ENCODE measurements at places on chromosomes 4 and X.
A peak's percentile ranks its signal among the peaks of the same experiment; 100 is the strongest.

GRCh38 chrX:72349190-72349589, 43.5 kb upstream of the CITED1 start:
- DNase-seq = peak; percentile 17

GRCh38 chr4:188414441-188414840, 275.2 kb downstream of the TRIML1 start:
- DNase-seq = no peak

DNA sequence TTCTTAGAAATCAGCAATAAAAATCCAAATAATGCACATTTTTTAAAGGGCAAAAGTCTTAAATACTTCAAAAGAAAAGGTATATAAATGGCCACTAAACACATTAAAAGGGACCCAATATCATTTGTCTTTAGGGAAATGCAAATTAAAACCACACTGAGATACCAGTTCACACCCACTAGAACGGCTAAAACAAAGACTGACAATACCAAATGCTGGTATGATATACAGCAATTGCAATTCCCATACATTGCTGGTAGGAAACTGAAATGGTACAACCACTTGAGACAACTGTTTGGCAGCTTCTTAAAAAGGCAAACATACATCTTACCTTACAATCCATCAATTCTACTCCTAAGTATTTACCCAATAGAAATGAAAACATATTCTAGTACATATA, 33.7 kb downstream of the CAMK2D start:
- no peak for DNase-seq

DNA sequence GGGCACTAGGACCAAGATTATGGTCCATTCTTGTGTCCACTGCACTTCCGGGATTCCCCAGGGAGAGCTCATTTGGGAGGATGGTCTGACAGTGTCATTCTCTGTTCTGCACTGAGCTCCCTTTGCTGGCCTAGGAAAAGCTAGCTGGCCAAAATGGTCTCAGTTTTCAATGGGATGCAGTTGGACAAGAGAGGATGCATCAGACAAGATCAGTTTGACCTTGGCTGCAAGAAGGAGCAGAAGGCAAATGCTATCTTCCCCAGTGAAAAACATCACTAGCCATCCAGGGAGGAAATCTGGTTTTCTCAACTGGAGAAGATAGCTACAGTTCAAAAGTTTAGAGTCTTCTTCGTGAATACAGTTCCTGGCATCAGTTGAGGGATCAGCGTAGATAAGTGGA, 221.1 kb downstream of the PTTG2 start:
- no peak for DNase-seq

- DNase-seq = no peak
Observed at GRCh38 chr4:165440415-165441158, 61.8 kb downstream of the CPE start.

DNA sequence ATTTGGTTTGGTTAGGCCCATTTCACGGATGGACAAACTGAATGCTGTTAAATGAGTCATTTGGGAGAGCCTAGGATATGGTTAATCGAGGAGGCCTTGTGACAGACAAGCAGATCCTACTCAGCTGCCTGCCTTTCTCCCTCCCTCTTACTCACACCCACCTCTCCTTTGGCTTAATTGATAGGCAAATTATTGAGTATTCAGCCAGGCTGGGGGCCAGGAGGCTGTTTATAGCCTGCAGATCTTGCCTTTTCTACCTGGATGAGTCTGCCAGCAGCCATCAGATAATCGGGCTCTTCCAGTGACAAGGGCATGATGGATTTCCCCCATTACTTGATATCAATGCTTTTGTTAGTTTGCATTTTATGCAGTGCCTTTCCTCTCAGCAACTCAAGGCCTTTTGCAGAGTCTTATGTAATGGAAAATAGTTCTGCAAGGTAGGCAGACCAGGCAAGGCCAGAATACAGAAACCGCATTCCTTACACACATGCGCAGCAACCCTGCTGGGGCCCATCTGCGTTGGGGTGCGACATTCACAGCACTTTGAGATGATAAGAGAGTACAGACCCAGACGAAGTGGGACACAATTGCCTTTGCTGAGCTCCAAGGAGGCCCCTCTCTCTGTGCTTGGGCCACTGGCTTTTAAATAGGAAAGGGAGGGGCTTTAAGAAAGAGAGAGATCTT, 96.2 kb upstream of the ATP6AP2 start:
- DNase-seq = no peak

DNA sequence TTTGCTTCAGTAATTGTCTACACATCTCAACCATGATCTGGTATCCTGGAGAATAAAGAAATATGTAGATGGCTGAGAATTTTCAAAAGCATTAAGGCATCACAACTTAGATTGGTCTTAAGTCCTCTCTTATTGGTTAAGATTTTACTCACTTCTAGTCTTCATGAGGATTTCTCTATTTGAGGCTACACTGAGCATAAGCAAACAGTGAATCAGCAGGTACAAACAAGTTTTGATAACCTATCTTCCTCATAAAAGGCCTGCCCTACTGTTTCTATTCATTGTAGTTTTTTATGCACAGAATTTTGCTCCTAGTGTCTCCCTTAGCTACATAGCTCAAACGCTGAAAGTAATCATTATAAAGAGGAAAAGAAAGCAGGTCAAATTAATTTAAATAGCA, 460.7 kb upstream of the RPS6KA3 start:
- DNase-seq = no peak

GRCh38 chrX:20361890-20362262, 95.2 kb upstream of the RPS6KA3 start:
- DNase-seq = no peak

GRCh38 chrX:54484666-54485065, 11.4 kb downstream of the FGD1 start:
- no peak for DNase-seq

DNA sequence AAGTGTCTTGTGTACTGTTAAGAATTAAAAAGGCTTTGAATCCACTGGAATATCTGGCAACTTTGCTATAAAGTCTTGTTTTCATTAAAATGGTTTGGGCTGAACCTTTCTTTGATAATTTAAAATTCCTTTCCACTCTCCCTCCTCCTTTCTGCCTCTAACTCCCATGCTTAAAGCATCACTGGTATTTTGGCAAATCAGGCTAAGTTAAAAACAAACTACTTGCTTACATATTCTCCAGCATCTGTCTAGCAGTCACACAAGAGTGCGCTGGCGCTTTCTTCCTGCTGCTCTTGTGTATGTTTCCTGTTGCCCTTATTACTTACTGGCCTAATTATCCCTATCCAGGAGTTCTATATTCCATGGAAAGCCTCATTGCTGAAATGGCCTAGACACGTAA, 136.6 kb downstream of the VEGFC start:
- DNase-seq = no peak

GRCh38 chr4:73844806-73845205, 8.3 kb upstream of the PF4V1 start:
- no peak for DNase-seq

GRCh38 chrX:9357518-9358114, 107.2 kb upstream of the TBL1X start:
- no peak for DNase-seq

DNA sequence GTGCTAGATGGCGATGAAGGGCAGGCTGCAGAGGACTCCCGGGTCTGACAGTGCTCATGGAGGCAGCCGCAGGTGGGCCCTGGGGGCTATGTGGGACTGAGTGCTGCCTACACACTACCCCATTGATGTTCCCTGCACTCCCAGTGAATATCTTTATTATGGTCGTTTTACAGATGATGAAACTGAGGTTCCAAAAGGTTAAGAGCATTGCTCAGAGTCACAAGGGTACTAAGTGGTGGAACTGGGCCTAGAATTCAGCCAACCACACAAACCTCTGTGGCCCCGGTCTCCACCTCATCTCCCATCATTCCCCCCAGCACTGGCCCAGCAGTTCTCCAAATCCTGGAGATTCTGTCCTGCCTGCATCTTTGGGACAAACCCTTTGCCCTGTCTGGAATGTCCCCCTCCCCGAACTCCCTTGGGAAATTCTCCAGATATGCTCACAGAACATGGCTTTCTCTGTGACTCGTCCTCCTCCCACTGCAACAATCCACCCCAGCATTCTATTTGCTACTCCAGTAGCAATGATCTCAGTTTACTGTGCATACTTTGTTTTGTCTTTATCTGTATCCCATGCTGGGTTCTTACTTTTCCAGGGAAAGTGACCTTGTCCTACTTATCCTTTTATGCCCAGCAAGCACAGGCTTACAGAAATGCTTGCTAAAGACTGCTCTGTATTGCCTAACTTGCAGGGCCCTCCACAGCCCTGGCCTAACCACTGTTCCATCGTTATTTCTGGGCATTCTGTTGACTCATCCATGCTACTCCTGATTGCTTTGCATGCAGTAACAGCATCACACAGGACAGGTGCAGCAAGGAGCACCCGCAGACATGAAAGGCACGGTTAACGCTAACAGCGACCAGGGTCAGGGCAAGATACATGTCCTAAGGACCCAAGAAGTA, 14.0 kb downstream of the PNMA6F start:
- DNase-seq = no peak

- no peak for DNase-seq
Observed at GRCh38 chr4:55546506-55546755, 278 bp downstream of the CLOCK start.

GRCh38 chrX:119729408-119730201, 28.8 kb upstream of the SOWAHD start:
- DNase-seq = peak; percentile 61

- no peak for DNase-seq
Observed at GRCh38 chr4:76690906-76691275, 207.1 kb downstream of the SOWAHB start.

GRCh38 chr4:149951152-149951900, 126.9 kb upstream of the DCLK2 start:
- no peak for DNase-seq

GRCh38 chr4:102217345-102217744, 127.9 kb downstream of the SLC39A8 start:
- no peak for DNase-seq

GRCh38 chr4:128450326-128451120, 162.9 kb upstream of the PGRMC2 start:
- DNase-seq = no peak

GRCh38 chr4:6968496-6968895, 58.9 kb downstream of the TBC1D14 start:
- no peak for DNase-seq

GRCh38 chr4:12615822-12616221, 868.3 kb downstream of the RAB28 start:
- DNase-seq = no peak

DNA sequence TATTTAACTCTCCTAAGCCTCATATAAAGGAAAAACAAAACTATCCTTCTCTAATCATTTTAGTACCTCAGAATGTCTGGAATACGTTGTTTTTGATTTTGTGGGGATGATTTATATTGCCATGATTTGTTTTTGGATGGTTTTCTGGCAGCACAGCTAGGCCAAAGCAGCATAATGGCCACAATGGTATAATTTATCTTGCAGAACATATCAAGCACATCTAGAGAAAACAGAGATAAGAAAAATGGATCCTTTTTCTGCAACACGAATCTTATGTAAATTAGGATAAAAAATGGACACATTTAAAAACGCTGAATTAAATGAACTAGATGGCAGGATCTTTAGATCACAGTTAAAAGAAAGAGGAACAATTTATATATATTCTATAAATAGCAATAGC, 269.9 kb upstream of the FAT4 start:
- DNase-seq = no peak

- DNase-seq = no peak
Observed at GRCh38 chrX:3717742-3718420, 4.4 kb upstream of the PRKX start.

DNA sequence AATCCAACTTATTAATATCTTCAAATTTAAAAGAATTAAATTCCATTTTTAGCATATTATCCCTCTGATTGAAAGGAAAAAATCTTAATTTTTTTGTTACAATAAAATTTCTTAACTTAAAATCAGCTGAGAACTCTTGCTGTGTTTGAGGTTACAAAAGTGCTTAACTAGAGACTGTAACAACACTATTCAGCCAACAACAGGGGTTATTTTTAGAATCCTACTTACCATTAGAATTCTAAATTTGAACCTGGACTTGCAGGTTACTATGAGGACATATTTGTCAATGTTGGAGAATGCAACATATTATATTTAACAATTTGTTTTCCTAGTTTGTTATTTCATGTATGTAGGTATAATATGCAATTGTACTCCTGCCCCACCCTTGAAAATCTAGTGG, 238.1 kb upstream of the CXXC4 start:
- no peak for DNase-seq

DNA sequence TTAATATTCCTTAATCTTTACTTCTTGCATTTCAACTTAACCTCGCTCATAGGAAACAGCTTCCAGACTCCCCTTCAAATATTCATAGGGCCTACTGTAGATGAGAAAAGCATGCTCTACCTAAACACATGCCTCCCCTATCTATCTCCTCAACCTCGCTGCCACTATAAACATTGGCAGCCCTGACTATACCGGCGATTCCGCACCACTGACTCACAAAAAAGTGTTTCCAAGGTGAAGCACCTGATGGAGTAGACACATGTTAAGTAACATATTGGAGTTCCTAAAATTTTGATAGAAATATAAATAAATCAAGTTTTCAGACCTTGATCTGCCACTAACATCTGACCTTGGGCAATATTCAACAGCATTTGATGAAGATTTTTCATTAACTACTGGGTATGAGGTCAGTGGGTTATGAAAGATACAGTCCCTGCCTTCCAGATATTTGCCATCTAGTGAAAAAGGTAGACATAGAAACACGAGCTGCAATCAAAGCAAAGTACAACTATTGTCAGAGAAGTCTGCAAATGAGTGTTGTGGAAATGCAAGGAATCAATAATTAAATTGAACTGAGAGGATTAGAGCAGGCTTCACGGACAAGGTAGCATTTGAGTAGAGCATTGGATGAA, 184.2 kb downstream of the MAML3 start:
- no peak for DNase-seq

- DNase-seq = no peak
Observed at GRCh38 chr4:182056866-182057265, 186.3 kb upstream of the TENM3 start.

- no peak for DNase-seq
Observed at GRCh38 chrX:130085551-130086446, 24.5 kb downstream of the ELF4 start.

- DNase-seq = no peak
Observed at GRCh38 chrX:48461830-48462229, 8.2 kb downstream of the SLC38A5 start.

GRCh38 chr4:113125418-113125817, 76.0 kb downstream of the ANK2 start:
- no peak for DNase-seq

GRCh38 chr4:123166023-123166422, 230.6 kb upstream of the SPRY1 start:
- DNase-seq = no peak

GRCh38 chr4:159484864-159485263, 382.0 kb downstream of the RAPGEF2 start:
- no peak for DNase-seq

GRCh38 chr4:181549576-181550188, 693.5 kb upstream of the TENM3 start:
- DNase-seq = no peak

GRCh38 chrX:39426101-39426500, 624.8 kb downstream of the MID1IP1 start:
- DNase-seq = no peak

All from stimulated activated CD4-positive, alpha-beta T cell treated with anti-CD3 and anti-CD28 coated beads, Interleukin-2, amount 100 ng/mL, for 24 hours (primary cell).